ENCODE measurements at places on chromosomes 1 and 21.

- DNase-seq: no peak
Measured at GRCh38 chr21:34815831-34816705, 147.3 kb downstream of the CLIC6 start.

DNA sequence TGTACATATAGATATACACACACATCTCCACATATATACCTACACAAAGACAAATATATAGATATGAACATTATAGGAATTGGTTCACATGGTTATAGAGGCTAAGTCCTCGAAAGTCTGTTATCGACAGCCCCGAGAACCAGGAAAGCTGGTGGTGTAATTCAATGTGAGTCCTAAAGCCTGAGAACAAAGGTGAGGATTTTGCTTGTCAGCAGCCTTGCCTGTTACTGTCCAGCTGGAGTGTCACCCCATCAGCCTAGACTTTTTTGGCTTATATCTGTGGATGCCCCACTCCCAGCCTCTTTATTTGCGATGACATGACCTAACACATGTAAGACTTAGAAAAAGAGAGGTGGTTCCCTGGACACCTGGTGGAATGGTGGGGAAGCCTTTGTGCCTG is 97.0 kb downstream of the GIPC2 start:
- no peak for DNase-seq

DNA sequence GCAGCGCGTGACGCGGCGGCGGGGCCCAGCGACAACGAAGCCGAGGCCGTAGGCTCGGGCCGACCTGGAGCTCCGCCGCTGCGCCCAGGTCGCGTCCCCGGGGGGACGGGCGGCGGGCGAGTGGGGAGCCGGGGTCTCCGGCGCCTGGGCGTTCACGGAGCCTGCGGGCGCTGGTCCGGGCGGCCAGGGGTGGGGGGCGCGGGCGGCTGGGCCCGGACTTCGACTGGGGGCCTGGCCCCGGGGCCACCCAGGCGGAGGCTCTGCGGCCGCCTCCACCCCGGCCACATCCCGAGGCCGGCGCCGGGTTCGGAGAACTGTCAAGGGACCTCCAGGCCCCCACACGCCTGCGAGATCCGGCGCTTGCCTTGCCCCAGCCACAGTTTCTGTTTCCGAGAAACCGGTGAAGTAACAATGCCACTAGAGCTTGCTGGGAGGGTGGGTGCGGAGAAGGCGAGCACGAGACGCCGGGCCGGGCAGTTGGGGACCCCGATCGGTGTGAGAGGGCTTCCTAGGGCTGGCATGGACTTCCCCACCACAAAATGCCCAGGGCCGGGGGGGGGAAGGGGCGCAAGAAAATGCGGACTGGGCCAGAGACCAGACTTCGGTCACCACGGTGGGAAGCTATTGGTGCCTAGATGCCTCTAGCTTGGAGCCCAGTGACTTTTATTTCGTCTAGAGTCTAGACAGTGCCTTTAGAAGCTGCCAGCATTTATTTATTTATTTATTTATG is 501 bp downstream of the FBXO6 start:
- DNase-seq: no peak

DNA sequence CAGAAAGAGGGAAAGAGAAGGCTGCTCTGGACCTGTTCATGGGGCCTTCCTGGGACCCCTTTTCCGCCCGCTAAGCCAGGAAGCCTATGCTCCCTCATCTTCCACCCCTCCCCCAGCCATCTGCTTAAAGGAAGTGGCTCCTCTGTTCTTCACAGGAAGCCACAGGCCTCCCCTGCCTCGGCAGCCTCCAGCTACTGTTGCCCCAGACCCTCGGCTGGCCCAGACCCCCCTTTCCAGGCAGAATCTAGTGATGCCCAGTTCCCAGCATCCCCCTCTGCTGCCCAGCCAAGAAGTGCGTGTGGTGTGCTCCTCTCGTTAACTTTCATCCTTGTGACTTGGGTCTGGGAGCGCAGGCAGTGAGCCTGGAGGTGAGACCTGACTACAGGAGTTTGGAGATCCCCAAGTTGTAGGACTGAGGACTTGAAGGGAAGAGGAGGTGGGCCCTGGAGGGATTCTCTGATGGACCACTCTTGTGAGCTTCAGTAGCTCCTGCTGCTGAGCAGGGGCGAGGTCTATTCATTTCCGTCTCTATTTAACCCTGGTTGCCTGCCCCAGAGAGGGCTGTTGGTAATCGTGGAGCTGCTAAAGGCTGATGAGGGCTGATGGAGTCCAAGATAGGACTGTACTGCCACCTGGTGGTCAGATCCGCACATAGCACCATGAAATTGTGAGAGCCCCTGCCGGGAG is 9.1 kb downstream of the IFI6 start:
- DNase-seq: peak; percentile 92

GRCh38 chr1:232591344-232591743 is 38.6 kb downstream of the SIPA1L2 start:
- DNase-seq: no peak

- DNase-seq: no peak
Measured at GRCh38 chr1:97204468-97204867, 482.9 kb downstream of the PTBP2 start.

All from T-helper 9 cell (primary cell).